Right atrium auricular region (tissue), 2 donors: ENCODE measurements at places on chromosomes 6 and 20. TPM values are rescaled to one million over a fixed set of nuclear protein-coding genes. Genes with fewer than 3 reads are reported as not detected.

BTN1A1 gene
- not detected for total RNA-seq

KHDC1 gene
- total RNA-seq: 1.8 TPM

CCN6 gene
- total RNA-seq: not detected

ZC2HC1B gene
- not detected for total RNA-seq

CPXM1 gene
- 4.4 TPM for total RNA-seq
